Pancreas (tissue), 10 donors: ENCODE measurements at places on chromosomes 12 and 14. TPM values are rescaled to one million over a fixed set of nuclear protein-coding genes. Genes with fewer than 3 reads are reported as not detected.

- DNase-seq = no peak
Measured at GRCh38 chr12:9043766-9044165, 54.4 kb downstream of the KLRG1 start.

DNA sequence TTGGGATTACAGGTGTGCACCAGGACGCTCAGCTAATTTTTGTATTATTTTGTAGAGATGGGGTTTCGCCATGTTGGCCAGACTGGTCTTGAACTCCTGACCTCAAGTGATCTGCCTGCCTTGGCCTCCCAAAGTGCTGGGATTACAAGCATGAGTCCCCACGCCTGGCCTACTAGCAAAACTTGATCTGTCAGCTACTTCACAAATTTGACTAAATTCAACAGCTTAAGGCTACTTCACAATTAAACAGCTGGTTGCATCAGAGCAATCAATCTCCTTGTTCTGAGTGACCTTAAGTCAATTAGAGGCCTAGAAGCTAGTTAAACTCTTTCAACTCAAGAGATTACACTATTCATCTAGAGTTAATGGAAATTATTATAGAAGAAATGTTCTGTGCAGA is 12.2 kb downstream of the COQ10A start:
- no peak for DNase-seq

GRCh38 chr14:60348211-60348610 is 99.2 kb downstream of the PPM1A start:
- no peak for DNase-seq

DNA sequence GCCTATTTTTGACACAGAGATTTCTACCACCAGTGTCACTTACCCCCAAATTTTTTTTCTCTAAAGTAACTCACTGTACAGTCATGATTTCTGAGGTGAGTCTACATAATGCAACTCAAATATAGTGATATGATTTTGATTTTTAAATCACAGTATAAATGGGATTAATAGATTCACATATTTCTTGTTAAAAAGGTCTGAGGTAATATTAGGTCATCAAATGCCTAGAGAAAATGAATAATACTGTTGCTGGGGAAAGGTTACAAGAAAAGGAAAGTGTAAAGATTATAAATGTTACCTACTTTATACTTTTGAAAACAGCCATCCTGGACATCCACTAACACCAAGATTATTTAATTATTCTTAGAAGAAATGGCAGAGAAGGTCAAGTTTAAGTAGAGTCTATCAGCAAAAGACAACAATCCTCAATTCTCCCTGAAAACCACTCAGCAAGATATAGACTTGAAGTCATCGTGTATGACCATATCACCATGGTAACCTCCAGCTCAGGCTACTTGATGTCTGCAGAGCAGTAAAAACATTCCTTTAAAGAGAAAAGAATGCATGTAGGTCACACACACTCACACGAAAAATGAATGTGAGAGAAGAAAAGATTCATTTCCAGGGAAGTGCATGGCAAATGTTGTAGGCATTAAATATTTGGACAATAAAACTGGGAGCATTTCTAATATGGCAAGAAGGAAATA is 58.7 kb downstream of the CCDC59 start:
- DNase-seq = no peak

Gene C12orf50
- total RNA-seq = not detected
